T follicular helper cell (primary cell): ENCODE measurements at places on chromosomes 3 and 15.
A peak's percentile ranks its signal among the peaks of the same experiment; 100 is the strongest.

- DNase-seq, result no peak
Observed at GRCh38 chr3:156149876-156150275, 29.5 kb downstream of the KCNAB1 start.

DNA sequence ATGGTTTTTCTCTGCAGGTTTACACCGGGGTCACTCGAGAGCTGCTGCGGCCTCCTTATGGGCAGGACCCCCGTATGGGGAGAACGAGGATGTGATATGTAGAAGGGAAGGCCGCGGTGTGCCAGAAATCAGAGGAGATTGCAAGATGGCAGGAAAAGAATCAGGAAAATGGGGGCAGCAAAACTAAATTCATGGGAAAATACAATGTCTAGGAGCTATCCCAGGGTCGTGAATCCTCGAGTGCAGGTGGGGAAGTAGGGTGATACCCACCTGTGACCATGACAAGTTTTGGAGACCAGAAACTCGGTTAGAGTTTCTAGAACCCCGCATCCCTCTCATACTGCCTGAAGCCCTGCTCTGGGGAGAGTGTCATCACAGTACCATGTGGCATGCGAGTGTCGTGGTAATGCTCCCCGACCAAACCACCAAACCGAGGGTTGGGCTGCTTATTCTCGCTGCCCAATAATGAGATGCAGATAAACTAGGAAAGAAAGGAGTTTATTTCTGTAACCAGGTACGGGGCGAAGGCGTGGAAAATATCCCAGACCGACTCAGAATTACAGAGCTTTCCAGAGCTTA is 781 bp downstream of the TRNT1 start:
- peak; percentile 9 for DNase-seq

DNA sequence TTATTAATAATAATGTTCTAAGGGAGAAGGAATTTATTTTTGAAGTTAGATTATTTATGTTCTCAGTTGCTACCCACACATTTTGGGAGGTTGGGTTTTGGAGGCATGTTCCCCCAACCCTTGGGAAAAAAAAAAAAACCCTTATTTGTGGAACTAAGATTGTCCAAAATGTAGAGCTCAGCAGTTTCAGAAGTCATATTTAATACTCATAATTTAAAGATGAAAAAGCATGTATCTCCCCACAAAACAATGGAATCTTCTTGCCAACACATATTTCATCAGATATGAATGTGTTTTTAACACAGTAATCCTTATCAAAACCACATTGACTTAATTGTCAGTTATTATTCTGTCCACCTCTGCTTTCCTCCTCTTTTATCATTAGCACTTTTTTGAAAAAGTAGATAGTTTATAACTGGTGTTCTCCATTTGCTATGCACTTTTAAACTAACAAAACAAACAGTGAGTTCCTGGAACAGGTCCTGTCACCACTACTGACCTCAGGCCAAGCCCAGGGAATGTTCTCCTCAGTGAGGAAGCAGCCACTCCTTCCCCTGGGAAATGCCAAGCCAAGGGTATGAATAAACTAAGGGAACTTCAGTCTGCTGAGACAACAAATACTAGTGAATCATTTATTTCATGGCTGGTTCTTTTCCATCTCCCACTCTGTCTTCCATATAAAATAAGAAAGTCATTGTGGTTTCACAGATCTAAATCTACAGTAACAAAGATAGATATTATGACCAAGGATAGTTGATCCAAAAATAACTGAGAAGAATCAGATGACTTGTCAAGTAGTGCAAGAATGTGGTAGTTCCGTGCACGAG is 414.4 kb upstream of the ALCAM start:
- DNase-seq, result no peak

GRCh38 chr3:190522621-190523222 is 8.8 kb downstream of the IL1RAP start:
- no peak for DNase-seq

DNA sequence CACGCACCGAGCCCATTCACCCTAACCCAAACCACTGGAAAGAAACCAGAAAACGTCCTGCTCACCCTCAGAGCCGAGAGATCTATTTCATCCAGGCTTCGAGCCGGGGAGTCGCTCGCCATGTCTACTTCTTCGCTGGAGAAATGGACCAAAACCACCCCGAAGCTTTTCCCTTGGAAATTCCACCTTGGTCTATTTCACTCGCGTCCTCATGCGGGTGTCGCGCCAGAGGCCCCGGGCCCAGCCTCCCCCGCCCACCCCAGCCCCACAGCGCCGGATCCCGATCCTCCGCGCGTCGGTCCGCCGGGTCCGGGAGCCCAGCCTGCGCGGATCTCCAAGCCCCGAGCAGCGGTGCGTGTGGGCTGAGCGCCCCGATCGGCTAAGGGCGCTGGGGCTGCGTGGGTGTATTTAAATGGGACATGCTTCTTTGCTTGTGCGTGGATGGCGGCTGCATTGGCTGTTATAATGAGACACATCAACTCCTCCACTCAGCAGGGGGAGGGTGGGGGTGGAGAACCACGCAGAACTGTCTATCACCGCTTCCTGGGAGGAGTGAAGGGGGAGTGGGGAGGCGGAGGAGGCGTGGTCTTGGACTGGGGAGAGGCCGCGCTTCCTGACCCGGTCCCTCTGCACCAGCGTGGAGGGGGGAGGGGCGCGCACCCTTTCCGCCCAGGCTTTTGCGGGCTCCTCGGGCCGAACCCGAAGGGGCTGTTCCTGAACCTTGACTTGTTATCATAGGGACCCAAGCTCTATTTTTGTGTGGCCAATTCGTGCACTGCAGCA is at the start of gene TNIK:
TNIK (minus strand) TSS at position 464 of the 783 bp plus-strand sequence; CDS start at position 122, 342 bp downstream.
- DNase-seq, result peak; percentile 94

DNA sequence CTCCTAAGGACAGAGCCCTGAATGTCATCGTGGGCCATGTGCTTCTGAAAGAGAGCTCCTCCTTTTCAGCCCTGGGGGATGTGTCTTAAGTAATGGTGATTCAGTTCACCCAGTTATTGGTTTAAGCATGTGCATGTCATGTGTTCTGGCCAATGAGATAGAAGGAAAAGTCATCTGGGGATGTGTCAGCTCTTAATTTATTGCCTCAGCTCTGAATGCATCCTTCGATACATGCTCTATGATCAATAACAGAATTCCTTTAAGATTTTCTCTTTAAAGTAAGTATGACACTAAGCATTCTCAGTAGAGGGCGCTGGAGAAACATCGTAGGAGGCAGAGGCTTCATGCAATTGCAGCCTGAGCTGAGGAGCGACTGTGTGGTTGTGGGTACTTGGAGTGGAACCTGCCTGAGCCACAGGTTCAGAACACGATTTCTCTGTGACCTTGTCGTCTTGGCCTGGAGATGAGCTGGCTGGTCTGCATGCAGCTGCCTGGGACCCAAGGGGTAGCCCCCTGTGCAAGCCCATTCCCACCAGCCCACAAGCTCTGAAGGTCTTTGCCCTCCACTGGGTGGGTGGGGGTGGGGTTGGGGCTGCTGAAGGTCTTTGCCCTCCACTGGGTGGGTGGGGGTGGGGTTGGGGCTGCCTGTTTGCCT is 69.5 kb downstream of the C3orf38 start:
- no peak for DNase-seq

GRCh38 chr3:146164971-146165769 is 4.2 kb upstream of the PLOD2 start:
- DNase-seq, result no peak

DNA sequence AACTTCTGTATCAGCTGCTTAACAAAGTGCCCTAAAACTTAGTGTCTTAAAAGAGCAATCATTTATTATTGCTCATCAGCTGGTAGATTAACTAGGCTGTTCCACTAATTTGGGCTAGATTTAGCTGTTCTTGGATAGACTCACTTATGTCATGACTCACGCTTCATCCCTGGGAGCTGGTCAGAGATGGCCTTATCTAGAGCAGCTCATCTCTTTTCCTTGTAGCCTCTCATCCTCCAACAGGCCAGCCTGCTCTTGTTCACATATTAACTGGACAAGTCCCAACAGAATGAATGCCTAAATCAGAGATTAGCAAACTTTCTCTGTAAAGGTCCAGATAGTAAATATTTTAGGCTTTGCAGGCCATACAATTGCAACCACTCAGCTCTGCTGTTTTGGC is 66.9 kb upstream of the PLAAT1 start:
- no peak for DNase-seq

- no peak for DNase-seq
Observed at GRCh38 chr15:39312984-39313383, 267.9 kb upstream of the THBS1 start.

- no peak for DNase-seq
Observed at GRCh38 chr3:171744158-171744741, 66.0 kb downstream of the PLD1 start.

DNA sequence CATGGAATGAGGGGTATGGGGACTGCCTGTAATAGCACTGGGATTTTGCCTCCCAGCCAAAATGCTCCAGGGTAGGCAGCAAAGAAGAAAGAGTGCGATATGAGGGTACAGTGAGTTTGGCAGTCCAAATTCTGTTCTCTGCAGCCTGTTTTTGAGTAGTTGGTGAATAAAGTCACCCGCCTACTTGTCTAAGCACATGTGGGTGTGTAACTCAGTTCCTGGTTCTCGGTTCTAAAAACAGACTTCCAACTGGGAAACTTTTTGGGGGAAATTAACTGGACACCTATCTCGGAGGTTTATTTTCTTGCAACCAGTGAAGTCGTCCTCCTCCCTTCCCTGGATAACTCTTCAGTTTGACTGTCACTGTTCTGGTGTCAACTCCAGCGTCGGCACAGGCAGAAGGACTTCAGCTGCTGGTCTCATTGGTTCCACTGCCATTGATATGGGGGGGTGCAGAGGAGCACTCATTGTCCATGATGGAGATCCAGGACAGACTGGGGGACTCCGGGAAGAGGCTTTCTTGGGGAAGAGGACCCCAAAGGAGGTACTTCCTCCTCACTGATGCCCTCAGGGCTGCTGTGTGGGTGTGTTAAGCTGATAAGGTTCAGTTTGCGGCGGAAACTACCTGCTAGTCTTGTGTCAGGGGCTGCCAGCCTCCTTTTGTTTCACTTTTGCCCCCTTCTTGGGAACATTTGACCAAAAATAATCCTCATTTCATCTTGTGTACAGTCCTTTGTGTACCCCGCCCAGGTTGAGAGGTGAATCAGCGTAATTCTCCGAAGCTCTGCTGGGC is 13.2 kb downstream of the GHRL start:
- DNase-seq, result no peak

DNA sequence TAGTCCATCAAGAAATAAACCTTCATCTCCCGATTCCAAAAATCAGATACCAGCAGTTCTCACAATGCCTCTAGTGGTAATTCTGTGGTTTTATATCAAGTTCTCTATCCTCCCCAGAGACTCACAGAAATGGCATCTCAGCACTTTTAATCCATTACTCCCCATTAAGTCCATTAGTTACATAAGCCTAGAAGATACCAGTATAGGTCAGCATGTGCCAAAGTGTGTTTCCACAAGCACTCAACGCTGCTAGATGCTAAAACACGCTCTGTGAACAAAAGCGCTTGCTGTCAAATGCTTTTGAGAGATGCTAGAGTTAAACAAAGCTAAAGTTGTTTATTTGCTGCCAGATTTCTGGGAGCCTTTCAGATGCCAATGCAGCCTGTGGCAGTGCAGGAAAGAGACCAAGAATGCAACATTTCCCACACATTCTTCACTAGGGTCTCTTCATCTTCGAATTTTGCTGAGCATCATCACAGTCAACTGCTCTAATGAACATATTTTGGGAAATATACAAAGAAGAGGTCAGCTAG is 918.8 kb upstream of the CFAP20DC start:
- no peak for DNase-seq

- DNase-seq, result no peak
Observed at GRCh38 chr3:112561484-112561733, 353 bp downstream of the ATG3 start.

DNA sequence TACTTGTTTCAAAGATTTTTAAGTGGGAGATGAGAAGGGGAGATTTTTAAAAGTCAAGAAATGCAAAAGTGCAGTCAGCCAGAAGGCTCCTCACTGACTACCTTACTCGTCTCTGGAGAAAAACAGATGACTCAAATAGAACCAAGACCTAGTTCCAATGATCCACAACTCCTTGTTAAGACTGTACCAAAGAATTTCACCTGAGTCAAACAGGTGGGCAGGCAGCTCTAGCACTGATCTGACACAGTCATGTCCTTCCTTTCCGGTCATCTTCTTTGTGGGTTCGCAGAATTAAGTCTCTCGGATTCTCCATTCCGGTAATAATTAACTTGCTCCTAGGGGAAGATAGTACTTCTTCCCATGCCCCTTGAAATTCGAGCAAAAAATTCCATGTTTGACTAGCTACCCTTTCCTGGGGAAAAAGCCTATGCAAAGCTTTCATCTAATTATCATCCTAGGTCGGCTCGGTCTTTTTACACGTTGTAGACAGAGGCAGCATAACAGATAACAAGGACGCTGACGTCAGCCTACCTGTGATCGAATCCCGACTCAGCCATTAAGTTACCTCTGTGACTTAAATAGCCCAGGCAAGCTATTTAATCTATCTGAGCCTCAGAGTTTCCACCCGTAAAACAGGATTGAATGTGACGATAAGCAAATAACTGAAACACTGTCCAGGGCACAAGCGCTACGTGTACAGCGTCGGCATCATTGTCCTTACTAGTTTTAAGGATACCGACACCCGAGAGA is 758 bp downstream of the SELENOK start:
- peak; percentile 67 for DNase-seq
